ENCODE measurements at places on chromosomes 1 and 21. TPM values are rescaled to one million over a fixed set of nuclear protein-coding genes. Genes with fewer than 3 reads are reported as not detected.

GRCh38 chr1:115057661-115058254, 28.1 kb downstream of the TSHB start:
- H3K27me3 ChIP-seq = no peaks in the 10 kb centered on the region
- no peaks in the 10 kb centered on the region for H3K36me3 ChIP-seq
- H3K4me1 ChIP-seq = peaks cover 11% of the 10 kb centered on the region
- no peak overlapping the region for H3K27ac ChIP-seq
- no peak for DNase-seq

DNA sequence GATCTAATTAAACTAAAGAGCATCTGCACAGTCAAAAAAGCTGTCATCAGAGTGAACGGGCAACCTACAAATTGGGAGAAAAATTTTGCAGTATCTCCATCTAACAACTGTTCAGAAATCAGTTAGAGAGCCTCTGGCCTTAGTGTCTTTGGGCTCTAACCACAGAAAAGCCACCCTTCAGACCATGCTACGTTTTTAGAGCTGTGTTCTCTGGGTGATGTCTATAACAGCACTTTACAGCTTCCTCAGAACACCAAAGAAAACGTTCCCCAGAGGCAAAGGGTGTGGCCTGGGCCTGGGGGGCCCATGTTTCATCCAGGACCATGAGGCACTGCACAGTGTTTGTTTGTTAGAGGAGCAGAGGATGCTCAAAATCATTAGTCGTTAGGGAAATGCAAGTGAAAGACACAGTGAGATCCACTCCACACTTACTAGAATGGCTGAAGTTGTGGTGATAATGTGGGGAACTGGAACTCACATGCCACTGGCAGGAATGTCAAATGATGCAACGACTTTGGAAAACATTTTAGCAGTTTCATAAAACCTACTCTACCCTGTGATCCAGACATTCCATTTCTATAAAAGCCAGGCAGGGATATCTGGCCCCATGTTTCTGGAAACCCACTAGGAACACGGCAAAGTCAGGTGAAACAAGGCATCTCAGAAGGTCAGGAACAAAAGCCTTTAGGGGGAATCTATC, 250.4 kb upstream of the HOOK1 start:
- no peaks in the 10 kb centered on the region for H3K27me3 ChIP-seq
- peaks cover 16% of the 10 kb centered on the region for H3K4me1 ChIP-seq
- H3K27ac ChIP-seq = peak overlapping the region; percentile 76

- peaks cover 34% of the 10 kb centered on the region for H3K36me3 ChIP-seq
- DNase-seq = no peak
- no peaks in the 10 kb centered on the region for H3K27me3 ChIP-seq
- no peak overlapping the region for H3K4me3 ChIP-seq
Observed at GRCh38 chr1:42747125-42747524, 7.1 kb upstream of the CLDN19 start.

DNA sequence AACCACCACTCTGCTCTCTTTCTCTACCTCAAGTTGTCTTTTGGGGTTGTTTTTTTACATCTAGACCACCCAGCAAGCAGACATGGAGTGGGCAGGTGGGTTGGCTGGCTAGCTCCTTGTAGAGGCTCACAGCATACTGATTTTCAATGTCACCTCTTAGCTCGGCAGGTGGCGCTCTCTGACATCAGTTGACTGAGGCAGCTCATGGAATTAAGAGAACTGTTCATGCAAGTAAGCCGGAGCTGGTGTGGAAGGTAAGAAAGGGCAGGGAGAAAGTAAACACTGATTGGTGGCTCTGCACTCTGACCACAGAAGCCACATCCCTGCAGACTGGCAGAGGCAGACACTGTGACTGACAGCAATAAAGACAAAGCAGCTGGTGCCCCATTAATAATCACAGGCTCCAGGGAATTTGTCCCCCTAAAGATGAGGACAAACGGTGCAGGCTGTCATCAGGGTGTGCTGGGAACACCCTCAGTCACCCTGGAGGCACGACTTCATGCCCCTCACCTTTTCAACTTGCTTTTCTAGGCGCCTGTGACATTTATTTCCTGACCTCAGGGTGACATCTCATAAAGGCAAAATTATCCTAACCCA, 226.8 kb downstream of the LMX1A start:
- H3K4me1 ChIP-seq = no peaks in the 10 kb centered on the region
- no peak for DNase-seq
- H3K36me3 ChIP-seq = no peaks in the 10 kb centered on the region
- no peak overlapping the region for H3K4me3 ChIP-seq
- no peaks in the 10 kb centered on the region for H3K27me3 ChIP-seq
- H3K27ac ChIP-seq = no peak overlapping the region

DNA sequence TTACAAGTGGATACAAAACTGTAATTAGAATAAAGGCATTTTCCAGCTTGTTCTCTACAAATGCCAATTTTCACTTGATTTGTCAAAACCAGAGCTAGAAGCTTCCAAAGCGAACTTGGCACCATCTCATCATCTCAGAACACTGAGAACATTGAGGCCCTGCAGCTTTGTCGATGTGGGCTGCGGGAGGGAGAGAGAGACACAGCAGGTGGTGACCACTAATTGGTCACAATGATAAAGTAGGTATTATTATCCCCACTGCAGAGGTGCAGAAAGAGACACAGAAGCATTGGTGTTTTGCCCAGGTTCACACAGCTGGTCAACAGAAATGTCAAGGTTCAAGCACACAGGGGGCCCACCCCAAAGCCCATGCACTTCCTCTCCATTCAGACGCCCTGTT, 72.2 kb upstream of the KRTAP19-8 start:
- H3K4me3 ChIP-seq = no peak overlapping the region
- H3K4me1 ChIP-seq = no peaks in the 10 kb centered on the region
- no peaks in the 10 kb centered on the region for H3K36me3 ChIP-seq
- no peaks in the 10 kb centered on the region for H3K27me3 ChIP-seq
- no peak overlapping the region for H3K27ac ChIP-seq

- no peaks in the 10 kb centered on the region for H3K36me3 ChIP-seq
- H3K27ac ChIP-seq = no peak overlapping the region
- H3K4me1 ChIP-seq = no peaks in the 10 kb centered on the region
Observed at GRCh38 chr1:23246274-23246673, 29.0 kb upstream of the HTR1D start.

- no peaks in the 10 kb centered on the region for H3K36me3 ChIP-seq
- H3K27ac ChIP-seq = peak overlapping the region; percentile 38
- H3K27me3 ChIP-seq = no peaks in the 10 kb centered on the region
- no peak for DNase-seq
- no peak overlapping the region for H3K4me3 ChIP-seq
Observed at GRCh38 chr1:203342192-203342940, 8.6 kb downstream of the FMOD start.

DNA sequence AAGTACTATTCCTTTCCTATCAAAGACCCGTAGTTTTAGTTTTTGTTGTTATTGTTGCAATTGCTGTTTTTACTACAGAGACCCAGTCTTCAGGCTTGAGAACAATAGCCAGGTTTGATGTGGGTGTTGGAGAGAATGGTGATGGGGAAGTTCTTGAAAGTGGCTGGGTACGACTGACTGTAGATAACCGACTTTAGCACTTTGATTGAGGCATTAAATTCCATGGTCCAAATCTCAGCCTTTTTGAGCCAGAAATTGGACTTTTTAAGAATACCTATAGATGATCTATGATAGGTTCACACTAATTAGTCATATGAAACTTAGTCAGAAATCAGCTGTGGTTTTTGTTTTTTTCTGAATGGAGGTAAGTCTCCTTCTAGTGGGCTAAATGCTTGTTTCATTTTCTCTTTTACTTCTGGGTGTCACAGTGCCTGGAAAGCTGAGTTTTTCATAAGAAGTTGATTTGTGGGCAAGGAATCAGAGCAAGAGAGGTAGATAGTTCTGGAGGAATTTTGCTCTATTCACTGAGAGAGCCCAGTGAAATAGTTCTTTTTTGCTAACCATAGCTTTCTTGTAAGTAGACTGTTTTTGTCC, 2.8 kb downstream of the PPIH start:
- peaks cover 19% of the 10 kb centered on the region for H3K4me1 ChIP-seq
- H3K27ac ChIP-seq = no peak overlapping the region
- no peak overlapping the region for H3K4me3 ChIP-seq
- H3K36me3 ChIP-seq = peaks cover 4% of the 10 kb centered on the region
- H3K27me3 ChIP-seq = no peaks in the 10 kb centered on the region

DNA sequence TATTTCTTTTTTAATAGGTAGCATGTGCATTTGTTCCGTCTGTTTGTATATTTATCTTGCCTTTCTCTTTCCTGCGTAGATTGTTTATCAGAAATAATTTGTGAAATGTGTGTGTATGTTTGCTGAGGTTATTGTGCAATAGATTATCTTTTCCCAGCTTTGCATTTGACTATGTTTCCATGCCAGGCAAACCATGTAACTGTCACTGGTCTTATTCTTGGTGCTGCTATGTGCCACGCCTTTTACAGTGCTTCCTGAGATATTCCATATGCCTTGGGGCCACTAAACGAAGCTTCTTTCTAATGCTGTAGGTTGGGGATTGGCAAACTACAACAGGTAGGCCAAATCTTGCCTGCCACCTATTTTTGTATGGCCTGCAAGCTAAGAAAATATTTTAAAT, 598.8 kb downstream of the PLPP3 start:
- H3K4me3 ChIP-seq = no peak overlapping the region
- H3K27me3 ChIP-seq = no peaks in the 10 kb centered on the region

- no peak overlapping the region for H3K27ac ChIP-seq
- no peaks in the 10 kb centered on the region for H3K27me3 ChIP-seq
- no peak for DNase-seq
- H3K36me3 ChIP-seq = no peaks in the 10 kb centered on the region
- H3K4me3 ChIP-seq = no peak overlapping the region
Observed at GRCh38 chr1:192100686-192101468, 57.4 kb upstream of the RGS18 start.

GRCh38 chr1:26166719-26167281, 2.0 kb downstream of the C1orf232 start:
- DNase-seq = no peak
- H3K4me3 ChIP-seq = no peak overlapping the region
- no peaks in the 10 kb centered on the region for H3K36me3 ChIP-seq
- H3K27ac ChIP-seq = no peak overlapping the region
- no peaks in the 10 kb centered on the region for H3K27me3 ChIP-seq

- no peak overlapping the region for H3K4me3 ChIP-seq
- H3K36me3 ChIP-seq = no peaks in the 10 kb centered on the region
- DNase-seq = no peak
Observed at GRCh38 chr21:36945496-36946138, 20.9 kb downstream of the HLCS start.

- no peak for DNase-seq
- H3K27me3 ChIP-seq = no peaks in the 10 kb centered on the region
- H3K36me3 ChIP-seq = no peaks in the 10 kb centered on the region
- H3K4me1 ChIP-seq = peaks cover 10% of the 10 kb centered on the region
- no peak overlapping the region for H3K27ac ChIP-seq
- no peak overlapping the region for H3K4me3 ChIP-seq
Observed at GRCh38 chr1:993379-993995, 6.4 kb downstream of the HES4 start.

- no peak overlapping the region for H3K27ac ChIP-seq
- no peak overlapping the region for H3K4me3 ChIP-seq
- no peaks in the 10 kb centered on the region for H3K27me3 ChIP-seq
- H3K4me1 ChIP-seq = no peaks in the 10 kb centered on the region
Observed at GRCh38 chr1:214135886-214136285, 145.1 kb upstream of the SMYD2 start.

DNA sequence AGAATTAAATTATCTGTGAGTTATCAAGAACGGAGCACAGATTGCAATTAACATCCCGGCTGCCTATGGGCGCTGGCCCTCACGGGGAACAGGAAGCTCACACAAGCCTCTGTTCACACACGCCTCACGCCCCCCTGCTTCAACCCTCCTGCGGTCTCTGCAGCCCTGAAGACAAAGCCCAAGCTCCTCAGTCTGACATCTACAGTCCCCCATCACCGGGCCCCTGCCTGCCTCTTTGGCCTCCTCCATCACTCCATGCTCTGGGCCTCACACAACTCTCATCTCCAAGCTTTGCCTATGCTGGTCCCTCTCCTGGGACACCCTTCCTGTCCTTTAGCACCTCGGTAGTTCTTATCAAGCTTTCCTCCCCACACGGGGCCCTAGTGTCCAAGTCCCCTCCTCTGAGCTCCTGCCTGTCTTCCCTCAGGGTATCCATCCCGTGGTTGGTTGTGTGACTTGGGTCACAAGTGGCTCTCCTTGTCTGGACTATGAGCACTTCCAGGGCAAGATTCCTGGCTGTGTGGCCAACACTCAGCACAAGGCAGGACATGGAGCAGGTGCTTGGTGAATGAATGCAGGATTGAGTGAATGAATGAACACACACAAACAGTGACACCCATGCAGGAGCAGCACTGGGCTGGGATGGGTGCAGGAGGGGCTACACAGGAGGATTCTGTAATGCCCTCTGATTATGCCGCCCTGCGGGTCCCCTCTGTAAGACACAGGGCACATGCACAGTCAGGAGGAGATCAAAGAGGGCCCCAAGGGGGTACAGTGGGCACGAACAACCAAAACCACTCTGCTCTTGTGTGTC, 116.1 kb downstream of the DMRTB1 start:
- no peak overlapping the region for H3K4me3 ChIP-seq
- no peak overlapping the region for H3K27ac ChIP-seq
- no peak for DNase-seq
- H3K27me3 ChIP-seq = no peaks in the 10 kb centered on the region
- no peaks in the 10 kb centered on the region for H3K36me3 ChIP-seq
- peaks cover 9% of the 10 kb centered on the region for H3K4me1 ChIP-seq

DNA sequence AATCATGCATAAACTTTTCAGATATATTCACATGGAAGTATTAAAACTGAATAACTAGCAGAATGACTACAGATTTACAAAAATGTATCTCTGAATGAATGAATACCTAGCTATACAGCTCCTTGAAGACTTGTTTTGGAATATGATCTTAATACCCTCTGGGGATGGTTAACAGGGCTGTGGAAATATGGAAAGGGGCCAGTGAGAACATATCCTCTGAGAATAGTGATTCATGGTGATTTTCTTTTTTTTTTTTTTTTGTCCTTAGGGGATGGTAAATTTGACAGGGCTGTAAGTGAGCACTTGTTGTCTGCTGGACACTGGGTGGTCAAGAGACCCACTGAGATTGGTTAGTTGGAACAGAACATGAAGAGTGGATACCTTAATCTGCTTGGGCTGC, 80.7 kb upstream of the HP1BP3 start:
- H3K36me3 ChIP-seq = peaks cover 13% of the 10 kb centered on the region
- no peak overlapping the region for H3K27ac ChIP-seq
- H3K4me1 ChIP-seq = peaks cover 4% of the 10 kb centered on the region
- no peak overlapping the region for H3K4me3 ChIP-seq
- no peak for DNase-seq

GRCh38 chr1:53766194-53766742, 27.3 kb upstream of the GLIS1 start:
- H3K4me3 ChIP-seq = no peak overlapping the region
- peaks cover 12% of the 10 kb centered on the region for H3K4me1 ChIP-seq
- H3K27me3 ChIP-seq = no peaks in the 10 kb centered on the region
- no peak for DNase-seq
- no peak overlapping the region for H3K27ac ChIP-seq

DNA sequence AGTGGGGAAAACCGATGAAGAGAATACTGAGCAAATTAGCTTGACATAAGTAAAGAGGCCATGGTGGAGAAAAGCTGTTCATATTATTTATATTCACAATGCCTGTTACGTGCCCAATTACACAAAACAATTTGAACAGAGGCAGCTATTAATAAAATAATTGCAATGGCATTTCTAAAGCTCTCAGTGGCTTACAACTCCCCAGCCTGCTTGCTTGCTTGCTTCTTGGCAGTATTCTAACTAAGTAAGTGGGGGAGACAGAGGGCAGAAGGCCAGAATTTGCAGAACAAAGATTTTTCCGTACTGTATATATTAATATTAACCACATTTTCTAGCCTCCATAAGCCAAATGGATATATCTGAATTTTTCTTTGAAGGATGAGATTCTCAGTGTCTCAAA, 12.9 kb downstream of the PTPN14 start:
- H3K27ac ChIP-seq = no peak overlapping the region
- no peaks in the 10 kb centered on the region for H3K27me3 ChIP-seq
- no peak for DNase-seq
- peaks cover 27% of the 10 kb centered on the region for H3K4me1 ChIP-seq
- no peaks in the 10 kb centered on the region for H3K36me3 ChIP-seq
- no peak overlapping the region for H3K4me3 ChIP-seq

CELA2B gene
- total RNA-seq = not detected

PDC gene
- total RNA-seq = not detected

RYR2 gene
- total RNA-seq = 1.5 TPM

Measured in vagina (tissue), 2 donors.